CD4-positive, alpha-beta T cell treated with Interleukin-2 at 100 ng/mL for 4 hours (primary cell): ENCODE measurements at places on chromosomes 12 and 14.
A peak's percentile ranks its signal among the peaks of the same experiment; 100 is the strongest.

- no peak for DNase-seq
Measured at GRCh38 chr12:57118711-57119271, 7.6 kb upstream of the STAT6 start.

GRCh38 chr12:4862809-4863208, 46.9 kb upstream of the KCNA1 start:
- DNase-seq, result no peak

GRCh38 chr14:45083617-45083975, 320 bp upstream of the PRPF39 start:
- DNase-seq, result no peak

DNA sequence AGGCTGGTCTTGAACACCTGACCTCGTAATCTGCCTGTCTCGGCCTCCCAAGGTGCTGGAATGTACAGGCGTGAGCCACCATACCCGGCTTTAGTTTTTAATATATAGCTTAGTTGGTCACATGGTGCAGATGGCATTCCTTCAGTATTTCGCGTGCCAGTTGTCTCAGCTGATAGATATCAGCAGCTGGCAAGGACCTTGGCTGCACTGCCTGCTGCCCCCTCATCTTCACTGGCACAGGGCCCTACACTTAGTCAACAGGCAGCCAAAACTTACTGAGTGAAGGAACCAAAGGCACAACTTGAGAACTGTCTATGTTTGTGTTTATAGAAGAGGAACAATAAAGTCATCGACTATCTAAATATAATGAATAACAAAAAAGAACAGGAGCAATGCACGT, 31.0 kb downstream of the EID3 start:
- no peak for DNase-seq

DNA sequence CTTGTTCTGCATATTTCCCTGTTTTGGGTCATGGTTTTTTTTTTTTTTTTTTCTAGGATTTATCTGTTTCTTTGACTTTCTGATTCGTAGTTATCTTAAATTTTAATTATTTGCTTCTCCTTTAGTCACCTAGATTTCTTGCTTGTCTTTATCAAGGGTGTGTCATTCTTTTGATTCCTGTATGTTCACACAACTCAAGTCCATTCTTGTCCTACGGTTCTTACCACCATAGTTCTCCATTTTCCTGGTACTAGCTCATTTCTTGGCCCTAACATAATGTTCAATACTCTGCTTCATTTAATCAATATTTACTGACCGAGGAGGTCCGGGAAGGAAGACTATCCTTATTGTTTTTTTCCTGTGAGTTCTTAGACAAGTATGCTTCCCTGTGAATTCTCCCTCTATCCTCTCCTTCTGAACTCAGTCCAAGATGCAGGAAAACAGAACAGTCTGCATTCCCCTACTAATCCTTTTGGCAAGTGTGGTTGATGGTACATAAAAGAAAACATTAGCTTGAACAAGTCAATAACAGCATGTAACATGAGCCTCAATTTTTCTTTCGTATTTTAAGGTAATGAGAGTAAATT, 1346.4 kb upstream of the SEL1L start:
- DNase-seq, result no peak

DNA sequence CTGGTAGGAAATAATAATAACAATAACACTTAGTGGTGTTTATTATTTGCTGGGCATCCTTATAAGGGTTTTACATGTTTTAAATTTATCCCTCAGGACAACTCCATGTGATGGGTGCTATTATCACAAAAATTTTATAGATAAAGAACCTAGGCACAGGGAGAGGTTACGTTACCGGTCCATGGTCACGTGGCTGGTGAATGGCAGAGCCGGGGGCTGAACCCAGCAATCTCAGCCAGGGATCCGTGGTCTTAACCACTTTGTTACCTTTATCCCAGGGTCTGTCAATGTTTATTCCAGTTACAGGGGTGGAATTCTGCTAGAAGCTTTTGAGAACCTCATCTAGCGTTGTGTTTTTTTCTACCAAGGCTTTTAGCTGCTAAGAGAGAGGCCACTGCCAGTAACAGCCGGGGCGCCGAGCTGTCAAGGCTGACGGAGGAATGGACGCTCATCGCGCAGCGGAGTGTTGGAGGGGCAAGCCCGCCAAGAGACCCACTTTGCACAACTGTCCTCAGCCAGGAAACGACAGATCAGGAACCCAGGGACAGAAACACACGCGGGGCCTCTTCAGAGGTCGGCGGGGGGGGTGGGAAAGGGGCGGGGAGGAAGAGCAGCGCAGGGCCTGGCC, 418 bp downstream of the AMN1 start:
- peak; percentile 29 for DNase-seq

DNA sequence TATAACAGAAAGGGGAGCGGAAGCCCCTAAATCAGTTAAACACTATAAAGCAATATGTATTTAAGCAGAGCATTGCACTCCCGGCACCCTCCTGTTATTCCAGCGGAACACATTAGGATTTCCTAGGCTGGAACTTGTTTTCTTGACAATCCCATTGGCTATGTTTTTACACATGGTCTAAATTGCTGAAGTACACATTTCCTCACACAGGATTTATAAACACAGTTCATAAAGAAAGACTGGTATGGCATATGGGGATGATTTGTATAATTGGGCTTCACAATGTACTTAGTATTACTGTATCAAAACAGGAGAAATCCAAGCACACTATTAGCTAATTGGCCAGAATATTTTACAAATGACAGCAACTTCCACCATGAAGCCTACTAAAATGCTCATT, 23.3 kb downstream of the PAX9 start:
- no peak for DNase-seq

DNA sequence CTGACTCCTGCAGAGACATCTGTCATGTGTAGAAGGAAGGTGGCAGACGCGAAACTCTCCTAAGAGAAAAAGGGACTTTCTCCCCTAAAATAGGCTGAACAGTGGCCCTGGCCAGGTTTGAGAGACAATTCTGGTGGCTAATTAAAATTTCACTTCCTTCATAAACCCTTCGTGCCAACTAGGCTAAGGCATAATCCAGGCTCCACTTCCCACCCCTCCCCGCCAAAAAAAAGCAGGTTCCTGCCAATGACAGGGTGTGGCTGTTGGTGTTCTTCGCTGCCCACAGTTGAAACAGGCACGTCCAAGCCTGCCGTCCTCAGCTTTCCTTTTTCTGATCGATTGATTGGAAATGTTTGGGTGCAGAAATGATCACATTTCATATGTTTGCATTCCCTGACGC, 144.6 kb downstream of the GCH1 start:
- DNase-seq, result no peak

DNA sequence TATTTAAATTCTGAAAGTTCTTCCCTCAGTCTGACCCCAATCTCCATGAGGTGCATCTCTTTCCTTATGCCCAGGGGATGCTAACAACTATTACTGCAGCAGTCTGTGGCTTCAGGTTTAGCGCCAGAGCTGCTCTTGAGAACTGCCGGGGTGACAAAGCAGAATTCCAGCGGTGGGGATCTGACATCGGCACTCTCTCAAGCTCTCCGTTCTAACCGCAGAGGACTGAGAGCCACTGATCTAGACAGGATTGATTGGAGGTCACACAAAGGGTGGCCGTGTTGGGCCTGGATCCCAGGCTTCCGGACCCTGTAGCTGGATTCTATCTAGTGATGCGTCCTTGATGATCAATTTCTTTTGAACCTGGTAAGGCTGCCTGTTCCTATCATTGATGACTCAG, 155.6 kb upstream of the TMEM132C start:
- no peak for DNase-seq

GRCh38 chr12:62533087-62533754, 66.6 kb downstream of the MON2 start:
- DNase-seq, result no peak

DNA sequence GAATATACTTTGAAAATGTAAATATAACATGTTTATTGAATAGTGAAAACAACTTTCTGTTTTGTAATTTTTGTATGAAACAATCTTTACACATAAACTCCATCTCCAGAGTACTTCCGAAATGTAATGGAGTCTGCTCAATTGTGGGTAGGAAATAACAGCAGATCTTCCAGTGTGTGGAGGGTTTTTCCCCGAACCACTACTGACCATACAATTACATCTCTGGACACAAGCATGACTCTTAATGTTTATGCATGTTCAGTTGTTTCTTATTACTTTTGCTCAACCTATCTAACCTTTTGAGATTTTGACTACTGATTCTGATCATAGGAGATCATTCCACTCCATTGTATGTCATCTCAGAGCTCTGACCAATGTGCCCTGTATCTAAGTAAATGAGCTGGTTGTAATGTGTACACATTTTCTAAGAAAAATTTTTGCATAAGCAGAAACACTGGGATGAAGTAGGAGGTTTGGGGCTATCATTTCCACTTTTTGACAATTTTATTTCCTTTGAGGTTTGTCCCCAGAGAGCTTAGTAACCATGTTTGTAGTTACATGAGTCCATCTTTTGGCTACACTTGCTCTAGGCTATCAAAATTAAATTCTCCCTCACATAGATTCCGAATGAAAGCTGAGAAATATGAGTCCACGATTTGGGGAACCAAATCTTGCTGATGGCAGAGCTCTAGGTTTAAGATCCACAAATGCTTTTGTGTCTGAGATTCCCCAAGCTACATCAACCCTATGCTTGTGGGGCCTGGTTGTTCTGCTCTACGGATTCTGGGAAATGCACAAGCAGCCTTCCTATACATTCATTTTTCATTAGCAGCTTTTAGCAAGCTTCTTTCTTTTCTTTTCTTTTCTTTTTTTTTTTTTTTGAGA, 21.4 kb upstream of the CLEC4D start:
- DNase-seq, result no peak

DNA sequence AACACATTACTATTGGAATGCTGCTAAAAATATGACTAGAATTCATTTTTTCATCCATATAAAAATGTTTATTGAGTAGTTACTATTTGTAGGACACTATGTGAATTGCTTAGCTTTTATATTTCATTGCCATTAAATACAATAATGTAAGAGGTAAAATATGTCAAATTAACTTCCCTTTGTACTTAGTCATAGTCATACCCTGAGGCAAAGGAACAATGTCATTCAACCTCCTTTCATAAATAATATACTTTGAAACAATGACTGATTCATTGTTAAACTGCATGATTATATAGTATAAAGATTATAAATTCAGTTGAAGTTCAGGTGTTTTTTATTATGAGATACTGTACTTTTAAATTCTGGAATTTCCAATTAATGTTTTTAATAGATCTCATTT, 105.2 kb downstream of the GARIN6 start:
- DNase-seq, result no peak

- no peak for DNase-seq
Measured at GRCh38 chr12:26044007-26044394, 80.8 kb downstream of the BHLHE41 start.

- DNase-seq, result no peak
Measured at GRCh38 chr12:59194794-59195193, 274.5 kb upstream of the LRIG3 start.

- DNase-seq, result no peak
Measured at GRCh38 chr12:84954415-84954814, 41.8 kb upstream of the SLC6A15 start.

DNA sequence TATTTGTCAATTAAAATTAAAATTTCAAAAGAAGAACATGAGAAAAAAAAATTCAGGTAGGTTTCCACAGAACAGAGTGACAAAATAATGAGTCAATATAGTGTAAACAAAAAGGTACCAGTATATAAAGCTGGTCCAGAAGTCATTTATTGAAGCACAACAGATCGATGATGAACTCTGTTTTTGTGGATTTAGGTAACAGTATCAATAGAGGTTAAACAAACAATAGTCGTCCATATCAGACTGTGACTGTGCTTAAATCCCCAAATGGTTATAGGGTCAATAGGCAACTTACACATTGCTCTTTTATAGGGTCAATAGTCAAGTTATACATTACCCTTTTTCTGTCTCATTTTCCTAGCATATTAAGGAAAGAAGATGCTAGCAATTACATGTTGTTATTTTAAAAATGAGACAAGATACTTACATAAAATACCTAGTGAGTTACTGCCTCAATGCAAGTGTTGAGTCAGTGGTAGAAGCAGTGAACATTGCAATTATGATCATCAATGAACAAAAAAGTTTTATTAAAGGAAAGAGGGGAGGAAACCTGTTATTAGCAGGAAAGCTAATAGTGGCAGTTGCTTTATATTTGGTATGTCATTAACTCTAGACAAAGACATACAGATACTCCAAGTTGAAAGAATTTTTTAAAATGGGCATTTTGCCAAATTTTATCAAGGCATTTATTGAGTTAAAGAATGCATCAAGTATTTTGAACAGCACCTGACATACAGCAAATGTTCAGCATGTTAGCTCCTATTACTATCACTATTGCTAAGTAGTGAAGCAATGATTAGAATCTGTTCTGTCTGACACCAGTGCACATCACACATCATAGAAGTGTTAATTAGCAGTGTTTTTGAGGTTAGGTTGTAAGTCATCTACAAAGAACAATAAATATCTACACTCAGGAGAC, 102.9 kb downstream of the CCER1 start:
- DNase-seq, result no peak

GRCh38 chr12:92987846-92988621, 58.9 kb upstream of the EEA1 start:
- DNase-seq, result peak; percentile 1

GRCh38 chr12:2551412-2551900, 243.3 kb upstream of the FKBP4 start:
- no peak for DNase-seq

DNA sequence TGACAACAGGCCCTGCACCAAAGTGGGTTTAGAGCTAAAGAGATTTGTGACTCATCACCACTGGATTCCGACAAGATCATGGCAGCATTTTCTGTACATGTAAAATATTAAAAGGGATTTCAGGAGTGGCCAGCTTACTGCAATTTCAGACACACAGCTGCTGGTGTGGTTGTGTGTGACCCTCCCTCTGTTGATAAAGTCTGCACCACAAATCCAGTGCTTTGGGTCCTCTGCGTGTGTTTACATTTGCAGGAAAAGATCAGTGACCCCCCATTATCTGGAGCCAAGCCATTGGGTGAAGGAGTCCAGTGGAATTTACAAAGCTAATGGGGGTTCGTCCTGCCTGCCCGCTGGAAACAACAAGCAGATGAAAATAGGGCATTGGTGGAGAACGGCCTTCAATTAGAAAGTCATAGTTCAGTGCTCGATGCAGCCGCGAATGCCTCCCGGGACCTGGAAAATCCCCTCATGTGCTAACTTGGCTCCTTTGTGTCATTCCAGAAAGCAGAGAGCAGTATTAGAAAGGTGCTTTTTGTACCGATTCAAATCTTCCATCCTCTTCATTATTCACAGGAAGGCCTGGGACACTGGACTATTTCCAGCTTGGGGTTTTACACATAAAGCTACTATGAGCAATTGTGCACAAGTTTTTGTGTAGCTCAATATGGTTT, 188.5 kb upstream of the TMEM132C start:
- DNase-seq, result no peak

- no peak for DNase-seq
Measured at GRCh38 chr14:99101855-99102461, 170.0 kb downstream of the BCL11B start.

- no peak for DNase-seq
Measured at GRCh38 chr12:130663514-130663913, 52.6 kb downstream of the RIMBP2 start.

DNA sequence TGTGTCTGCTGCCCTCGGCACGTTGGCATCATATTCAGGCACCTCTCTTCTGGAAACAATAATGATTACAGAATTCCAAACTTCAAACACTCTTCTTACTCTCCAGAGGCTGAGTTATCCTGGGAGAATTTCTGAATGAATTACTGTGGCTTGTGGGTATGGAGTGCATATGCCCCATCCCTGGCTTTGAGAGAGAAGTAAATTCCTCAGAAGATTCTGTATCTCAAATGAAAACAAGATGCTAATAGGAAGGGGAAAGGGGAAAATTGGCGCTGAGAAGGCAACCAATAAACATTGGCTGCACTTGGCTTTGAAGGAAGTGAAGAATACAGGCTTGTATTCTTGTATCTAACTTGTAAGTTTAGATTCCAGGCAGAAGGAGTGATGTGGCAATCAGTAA, 132.0 kb upstream of the NOVA1 start:
- DNase-seq, result no peak

GRCh38 chr12:65779091-65779642, 45.1 kb upstream of the HMGA2 start:
- no peak for DNase-seq
